Stimulated activated CD4-positive, alpha-beta T cell treated with anti-CD3 and anti-CD28 coated beads, Interleukin-1b, Interleukin-23, amount 100 ng/mL, for 4 hours (primary cell): ENCODE measurements at places on chromosomes 7 and 10.

DNA sequence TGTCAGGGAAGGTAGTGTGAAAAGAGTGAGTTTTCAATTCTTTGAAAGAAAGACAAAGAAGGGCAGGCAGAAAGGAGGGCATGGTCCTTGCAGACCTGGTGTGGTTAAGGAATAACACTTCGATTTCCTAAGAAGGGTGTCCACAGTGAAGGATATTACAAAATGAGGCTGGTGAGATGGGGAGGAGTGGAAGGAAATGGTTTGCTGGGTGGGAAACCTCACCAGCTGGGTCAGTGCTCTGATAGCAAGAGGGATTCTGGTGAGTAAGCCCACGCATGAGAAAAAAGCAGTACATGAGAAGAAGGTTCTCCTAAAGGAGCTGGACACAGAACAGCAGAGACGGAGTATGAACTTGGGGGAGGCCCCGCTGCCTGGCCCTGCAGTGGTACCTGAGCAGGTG, 230.6 kb upstream of the PLXNA4 start:
- DNase-seq = no peak

GRCh38 chr7:34057956-34058355, 152.6 kb downstream of the BMPER start:
- DNase-seq = no peak

DNA sequence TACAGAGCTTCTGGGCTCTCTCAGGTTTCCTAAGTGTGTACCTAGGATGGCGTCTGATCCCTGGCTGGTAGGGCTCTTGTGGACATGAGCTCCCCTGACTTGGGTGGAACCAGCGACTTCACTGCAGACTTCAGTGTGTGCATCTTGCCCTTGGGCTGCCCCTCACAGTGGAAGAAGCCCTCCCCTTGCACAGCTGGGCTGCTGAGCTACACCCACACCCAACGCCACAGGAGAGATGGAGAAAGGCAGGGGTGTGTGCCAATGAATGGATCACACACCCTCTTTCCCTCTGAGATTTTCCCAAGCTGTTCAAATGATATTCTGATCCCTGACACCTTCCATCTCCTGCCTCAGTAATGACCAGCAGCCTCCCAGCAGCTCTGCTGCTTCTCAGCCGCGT, 296.7 kb downstream of the GFRA1 start:
- no peak for DNase-seq

DNA sequence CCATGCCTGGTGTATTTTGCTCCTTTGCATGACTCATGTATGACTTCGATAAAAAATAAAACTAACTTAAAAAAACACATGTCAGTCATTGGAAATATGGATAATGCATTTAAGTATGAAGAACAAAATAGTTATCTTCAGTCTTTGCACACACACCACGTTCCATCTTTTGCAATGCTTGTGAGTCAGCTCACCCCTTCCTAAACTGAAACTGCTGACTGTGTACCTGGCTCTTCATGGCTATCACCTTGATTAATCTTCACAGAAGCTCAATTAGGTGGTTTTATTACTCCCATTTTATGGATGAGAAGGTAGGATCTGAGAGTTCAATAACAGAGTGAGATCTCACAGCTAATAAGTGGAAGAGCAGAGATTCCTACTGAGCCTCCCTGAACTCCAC, 79.5 kb downstream of the CARD11 start:
- DNase-seq = no peak

DNA sequence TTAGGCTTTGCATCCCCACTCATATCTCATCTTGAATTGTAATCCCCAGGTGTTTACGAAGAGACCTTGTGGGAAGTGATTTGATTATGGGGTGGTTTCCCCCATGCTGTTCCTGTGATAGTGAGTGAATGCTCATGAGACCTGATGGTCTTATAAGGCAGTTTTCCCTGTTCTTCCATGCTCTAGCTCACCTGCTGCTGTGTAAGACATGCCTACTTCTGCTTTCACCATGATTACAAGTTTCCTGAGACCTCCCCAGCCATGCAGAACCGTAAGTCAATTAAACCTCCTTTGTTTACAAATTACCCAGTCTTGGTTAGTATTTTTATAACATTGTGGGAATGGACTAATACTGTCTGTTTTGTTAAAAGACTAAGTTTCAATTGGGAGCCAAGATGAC, 35.3 kb upstream of the ZNF92 start:
- no peak for DNase-seq

DNA sequence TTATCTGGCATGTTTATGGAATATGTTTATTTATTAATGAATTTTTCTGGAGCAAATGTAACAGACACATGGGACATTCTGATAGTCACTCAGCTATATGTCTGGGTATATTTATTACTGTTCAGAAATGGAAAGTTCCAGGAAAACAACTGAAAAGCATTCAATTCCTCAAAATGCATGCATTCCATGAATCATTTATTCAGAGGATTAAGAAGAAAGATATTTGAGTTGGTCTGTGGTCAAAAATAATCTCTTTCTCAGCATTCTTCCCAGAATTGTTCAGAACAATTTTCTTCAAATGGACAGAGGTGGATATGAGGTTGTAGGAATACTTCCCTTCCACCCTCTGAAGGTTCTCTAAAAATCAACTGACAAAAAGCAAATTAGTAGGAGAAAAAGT, 97.6 kb upstream of the ITGB1 start:
- no peak for DNase-seq

DNA sequence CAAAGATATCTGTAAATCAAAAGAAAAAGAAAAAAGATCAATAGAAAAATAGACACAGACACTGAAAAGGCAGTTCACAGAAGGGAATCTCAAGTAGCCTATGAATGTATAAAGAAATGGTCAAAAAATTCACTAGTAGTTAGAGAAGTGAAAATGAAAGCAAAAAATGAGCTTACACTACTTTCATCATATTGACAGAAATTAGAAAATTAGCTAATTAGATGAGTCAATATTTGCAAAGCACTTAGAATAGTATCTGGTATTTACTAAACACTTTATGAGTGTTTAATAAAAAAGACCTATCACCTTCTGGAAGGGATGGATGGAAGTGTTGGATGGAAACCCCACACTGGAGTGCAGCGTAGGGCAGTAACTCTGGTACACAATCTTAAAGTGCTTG, 1.7 kb upstream of the CFAP58 start:
- no peak for DNase-seq

GRCh38 chr10:42933448-42934340, 143.2 kb upstream of the RET start:
- peak; percentile 11 for DNase-seq

DNA sequence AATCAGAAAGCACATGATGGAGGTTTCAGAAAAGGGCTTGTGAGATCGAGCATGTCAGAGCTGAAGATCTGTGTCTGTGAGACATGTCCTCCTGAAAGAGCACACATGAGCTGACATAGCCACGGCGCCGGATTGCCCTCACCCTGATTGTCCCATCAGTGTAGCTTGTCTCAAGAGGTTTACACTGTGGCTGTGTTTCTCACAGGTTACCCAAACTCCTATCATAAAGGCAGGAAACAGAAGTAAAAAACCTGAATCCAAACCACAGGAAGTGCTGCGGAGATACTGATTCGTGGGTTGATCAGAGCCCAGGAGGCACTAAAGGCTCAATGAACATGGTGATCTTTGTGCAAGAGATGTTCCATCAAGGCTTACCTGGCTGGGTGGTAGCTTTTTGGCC, 3.9 kb upstream of the ATP6V0E2 start:
- DNase-seq = no peak

GRCh38 chr7:152193880-152194279, 168.4 kb downstream of the GALNT11 start:
- no peak for DNase-seq

GRCh38 chr10:6362879-6363278, 160.1 kb downstream of the PFKFB3 start:
- no peak for DNase-seq
